ENCODE measurements at places on chromosomes 11 and 22.

GRCh38 chr11:102761646-102762238 lies 18.7 kb downstream of the MMP10 start:
- DNase-seq, result no peak

GRCh38 chr22:27576413-27576812 lies 225.1 kb downstream of the MN1 start:
- DNase-seq, result no peak

DNA sequence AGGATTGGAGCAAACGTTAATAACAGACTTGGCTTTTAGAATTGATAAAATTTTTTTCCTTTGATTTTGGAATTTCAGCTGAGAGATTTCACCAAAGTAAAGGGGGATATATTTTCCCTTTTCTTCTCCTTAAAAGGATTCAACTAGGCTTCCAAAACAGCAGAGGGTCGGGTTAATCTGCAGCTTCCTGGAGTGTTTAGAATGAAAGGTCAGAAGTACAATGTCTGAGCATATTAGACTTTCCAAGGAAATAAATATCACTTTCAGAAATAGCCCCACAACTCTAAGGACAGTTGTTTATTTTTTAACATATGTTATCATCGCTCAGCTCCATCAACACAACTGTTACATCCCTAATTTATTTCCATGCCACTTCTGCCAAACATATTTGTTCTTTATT lies 1532.9 kb upstream of the RAG2 start:
- no peak for DNase-seq

DNA sequence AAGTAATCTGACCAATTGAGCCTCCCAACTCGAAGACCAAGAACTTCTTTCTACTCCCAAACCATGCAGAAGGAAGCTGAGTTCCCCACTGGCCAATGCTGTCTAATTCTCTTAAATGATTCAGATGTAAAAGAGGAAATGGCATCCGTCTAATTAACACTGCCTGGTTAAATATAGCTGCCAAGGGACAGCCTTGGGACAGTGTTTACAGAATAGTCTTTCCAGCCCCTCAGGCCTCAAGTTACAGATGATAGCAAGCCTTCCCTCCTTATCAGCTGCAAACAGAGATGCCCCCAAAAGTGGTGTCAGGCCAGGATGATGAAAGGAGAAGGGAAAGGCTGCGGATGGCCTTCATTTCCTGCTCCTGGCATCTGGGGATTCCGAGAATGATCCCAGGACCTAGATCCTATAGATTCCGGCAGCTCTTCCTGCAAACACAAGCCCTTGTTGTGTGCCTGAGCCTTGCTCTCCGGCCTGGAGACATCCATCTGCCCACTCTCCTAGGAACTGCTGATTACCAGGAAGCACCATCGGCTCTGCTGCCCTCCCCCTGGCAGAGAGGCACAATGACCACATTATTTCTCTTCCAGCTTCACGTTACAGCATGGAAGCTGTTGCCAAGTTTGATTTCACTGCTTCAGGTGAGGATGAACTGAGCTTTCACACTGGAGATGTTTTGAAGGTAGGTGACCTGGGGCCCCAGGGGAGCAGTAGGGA lies 13.5 kb upstream of the TMA7B start:
- no peak for DNase-seq

GRCh38 chr11:113043698-113044097 lies 82.5 kb downstream of the NCAM1 start:
- no peak for DNase-seq

- DNase-seq, result no peak
These were observed 1592.1 kb upstream of the TENM4 start for GRCh38 chr11:81032906-81033305.

DNA sequence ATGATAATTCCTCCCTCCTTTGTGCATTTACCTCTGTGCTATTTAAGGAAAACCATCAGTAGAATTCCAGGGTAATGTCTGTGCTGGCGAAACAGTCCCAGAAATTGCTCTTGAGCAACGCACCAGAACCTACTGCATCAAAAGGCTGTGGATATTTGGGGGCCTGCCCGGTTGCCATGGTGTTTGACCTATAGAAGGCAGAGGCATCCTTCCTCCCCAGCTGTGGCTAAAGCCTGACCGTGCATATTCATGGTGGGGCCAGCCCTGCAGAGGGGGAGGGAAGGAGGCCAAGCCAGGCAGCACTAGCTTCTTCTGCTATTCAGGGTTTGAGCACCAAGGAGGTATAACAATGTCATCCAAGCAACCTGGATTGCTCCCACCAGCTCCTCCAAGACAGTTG lies 215.0 kb upstream of the E2F8 start:
- no peak for DNase-seq
